Vagina (tissue), 2 donors: ENCODE measurements at places on chromosomes 13 and 19.

DNA sequence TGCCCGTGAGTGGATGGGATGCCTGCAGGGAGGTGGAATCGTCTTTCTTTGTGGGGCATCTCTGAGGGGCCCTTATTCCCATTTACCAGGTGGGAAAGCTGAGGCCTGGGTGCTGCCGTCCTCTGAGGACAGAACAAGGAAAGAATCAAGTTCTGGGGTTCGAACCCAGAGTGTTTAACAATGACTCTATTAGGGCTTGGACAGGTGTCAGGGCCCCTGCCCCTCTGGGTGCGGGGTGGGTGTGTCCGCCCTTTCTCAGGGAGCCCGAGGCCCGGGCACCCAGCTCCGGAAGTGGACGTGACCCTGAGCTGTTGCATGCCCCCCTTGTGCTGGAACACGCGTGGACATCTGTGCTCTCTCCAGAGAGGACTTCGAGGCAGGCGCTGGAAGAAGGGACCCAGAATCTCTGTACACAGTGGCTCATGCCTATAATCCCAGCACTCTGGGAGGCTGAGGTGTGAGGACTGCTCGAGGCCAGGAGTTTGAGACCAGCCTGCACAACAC, 10.8 kb downstream of the NDUFA11 start:
- no peak for DNase-seq

- DNase-seq, result no peak
These were observed 214.3 kb downstream of the LIG4 start for GRCh38 chr13:108000998-108001397.

DNA sequence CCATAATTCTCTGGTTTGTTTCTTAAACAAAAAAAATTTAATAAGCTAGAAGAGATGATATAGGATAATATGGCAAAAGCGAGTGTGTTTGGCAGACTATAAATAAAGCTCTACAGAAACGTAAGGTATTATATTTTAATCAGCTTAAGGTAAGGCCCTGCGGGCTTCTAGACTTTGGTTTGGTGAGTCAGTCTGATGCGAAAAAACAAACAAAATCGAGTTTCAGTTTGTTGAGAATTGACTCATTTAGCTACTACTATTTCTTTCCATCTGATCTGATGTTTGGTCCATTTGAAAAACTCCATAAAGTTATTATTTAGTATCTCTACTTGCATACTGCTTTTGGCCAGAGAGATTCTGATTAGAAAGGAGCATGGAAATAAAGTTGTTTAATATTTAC, 138.0 kb downstream of the MIPEP start:
- no peak for DNase-seq

DNA sequence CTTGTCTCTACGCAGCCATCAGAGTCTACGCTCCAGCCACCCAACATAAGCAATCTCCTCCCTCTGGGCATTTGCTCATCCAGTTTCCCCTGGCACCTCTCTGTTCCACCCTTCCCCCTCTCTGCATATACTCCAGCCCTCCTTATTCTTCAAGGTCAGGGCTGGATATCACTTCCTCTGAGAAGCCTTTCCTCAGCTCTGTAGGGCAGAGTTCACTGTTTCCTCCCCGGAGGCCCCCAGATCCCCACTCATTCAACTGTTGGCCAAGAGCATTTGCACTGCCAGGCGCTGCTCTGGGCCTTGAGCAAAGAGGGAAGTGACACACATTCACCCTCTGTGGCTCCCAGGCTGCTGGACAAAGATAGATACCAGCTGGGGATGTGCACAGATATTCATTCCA, 3.3 kb downstream of the FCGRT start:
- DNase-seq, result no peak

DNA sequence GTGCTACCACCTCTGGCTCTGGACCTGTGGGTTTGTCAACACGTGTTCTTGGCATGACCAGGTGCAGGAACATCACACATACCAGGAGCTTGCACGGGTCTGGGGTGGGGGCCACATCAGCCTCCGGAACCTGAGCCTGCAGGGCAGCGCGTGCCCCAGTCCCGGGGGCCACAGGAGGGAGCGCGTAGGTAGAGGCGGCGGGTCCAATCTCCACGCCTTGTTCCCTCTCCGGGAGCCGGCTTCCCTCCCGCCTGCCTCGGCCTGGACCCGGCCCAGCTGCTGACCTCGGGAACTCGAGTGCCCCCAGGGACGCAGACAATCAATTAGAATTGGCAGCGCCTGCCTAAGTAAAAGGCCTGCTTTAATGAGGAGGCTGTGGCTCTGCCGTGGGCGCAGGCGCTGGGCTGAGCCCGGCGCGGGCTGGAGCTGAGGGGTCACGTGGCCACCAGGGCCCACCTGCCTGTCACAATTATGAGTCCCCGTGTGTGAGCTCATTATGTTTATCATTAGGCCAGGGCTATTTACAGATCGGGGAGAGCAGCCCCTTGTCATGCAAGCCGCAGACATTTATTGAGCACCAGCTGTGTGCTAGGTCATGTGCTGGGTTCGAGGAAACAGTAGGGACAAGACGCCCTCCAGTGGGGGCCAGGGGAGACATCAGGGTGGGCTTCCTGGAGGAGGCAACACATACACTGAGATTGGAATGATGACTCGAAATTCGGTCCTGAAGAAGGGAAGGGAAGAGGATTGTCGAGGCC, 32.2 kb upstream of the TNFAIP8L1 start:
- DNase-seq, result no peak
